Activated CD8-positive, alpha-beta memory T cell treated with anti-CD3 and anti-CD28 coated beads for 48 hours (primary cell): ENCODE measurements at places on chromosomes 3 and 15.

- no peak for DNase-seq
These were observed 3.0 kb upstream of the SOX14 start for GRCh38 chr3:137761099-137761562.

DNA sequence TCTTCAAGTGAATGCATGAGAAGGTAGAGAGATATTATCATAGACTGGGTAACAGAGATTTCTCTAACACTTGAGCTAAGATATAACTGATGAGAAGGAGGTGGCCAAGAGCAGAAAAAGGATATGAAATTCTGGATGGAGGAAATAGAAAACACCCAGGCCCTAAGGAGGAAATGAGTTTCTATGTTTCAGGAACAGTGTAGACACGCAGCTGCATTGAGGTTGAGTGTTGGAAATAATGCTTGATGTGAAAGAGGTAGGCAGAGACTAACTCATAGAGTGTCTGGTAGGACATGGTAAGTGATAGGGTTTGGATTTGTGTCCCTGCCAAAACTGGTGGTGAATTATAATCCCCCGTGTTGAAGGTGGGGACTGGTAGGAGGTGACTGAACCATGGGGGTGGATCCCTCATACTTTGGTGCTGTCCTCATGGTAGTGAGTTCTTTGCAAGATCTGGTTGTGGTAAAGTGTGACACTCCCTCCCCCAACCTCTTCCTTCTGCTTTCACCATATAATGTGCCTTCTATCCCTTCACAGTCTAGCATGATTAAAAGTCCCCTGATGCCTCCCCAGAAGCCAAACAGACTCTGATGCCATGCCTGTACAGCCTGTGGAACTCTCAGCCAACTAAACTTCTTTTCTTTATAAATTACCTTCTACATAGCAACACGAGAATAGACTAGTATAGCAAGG lies 787.3 kb downstream of the EDEM1 start:
- no peak for DNase-seq

DNA sequence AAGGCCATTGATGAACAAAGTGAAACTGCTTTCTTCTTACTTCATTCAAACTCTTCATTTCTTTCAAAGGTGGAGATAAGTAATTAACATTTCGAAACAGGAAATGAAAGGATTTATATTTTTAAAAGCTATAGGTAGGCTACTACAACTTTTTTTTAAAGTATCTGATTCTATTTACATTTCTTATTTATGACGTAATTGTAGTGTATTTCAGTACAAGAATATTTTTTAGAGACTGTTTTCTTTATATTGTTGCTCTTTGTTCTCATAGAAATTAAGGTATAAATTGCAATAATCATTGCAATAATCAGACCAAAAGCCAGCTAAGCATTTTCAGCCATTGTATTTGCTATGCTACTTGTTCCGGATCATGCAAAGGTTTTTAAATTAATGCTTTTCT lies 13.7 kb downstream of the ZFAND6 start:
- no peak for DNase-seq

DNA sequence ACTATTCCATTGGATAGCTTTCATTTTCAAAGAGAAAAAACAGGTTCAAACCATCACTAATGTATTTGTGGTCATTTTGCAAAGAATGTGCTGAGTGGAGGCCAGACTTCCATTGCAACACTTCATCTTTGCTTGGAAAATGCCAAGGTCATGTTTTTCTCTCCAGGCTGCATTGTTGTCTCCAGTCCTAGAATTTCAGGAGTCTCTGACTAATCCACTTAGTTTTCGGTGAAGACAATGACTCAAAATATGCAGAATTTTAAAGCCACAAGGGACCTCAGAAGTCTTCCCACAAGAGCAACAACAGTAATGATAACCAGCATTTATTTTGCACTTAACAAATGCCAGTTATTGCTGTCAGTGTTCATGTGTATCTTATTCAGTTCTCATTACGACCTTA lies 277.0 kb downstream of the RYR3 start:
- DNase-seq: no peak

DNA sequence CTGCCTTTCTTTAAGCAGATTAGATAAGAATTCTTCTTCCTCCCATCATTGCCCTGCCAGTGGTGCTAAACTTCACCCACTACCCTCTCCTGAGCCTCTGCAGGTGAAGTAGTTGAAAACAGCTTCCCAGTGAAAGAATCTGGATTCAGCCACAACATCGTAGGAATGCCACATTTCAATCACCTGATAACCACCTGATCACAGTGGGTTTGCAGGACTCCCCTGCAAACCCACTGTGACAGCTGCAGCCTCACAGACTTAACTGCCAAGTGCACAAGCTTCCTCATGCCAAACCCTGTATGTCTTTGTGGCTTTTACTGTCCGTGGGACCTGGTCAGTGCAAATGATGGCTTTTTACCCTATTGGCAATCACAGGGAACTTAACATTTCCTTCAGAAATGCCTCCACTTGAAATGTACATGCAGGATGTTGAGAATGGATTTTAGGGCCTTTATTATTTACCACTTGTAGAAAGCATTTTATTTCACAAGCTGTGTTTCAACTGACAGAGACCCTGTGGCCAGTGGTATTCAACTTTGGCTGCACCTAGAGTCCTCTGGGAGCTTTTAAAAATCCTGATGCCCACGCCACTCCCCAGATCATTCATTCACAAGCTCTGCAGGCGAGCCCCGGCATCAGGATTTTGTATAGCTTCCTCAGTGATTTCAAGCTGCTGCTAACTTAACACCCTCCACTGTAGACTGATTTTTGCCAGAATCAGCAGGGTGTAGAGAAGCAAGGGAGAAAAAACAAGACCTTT lies 49.1 kb downstream of the OXNAD1 start:
- no peak for DNase-seq
